ENCODE measurements at places on chromosomes 4 and X.
A peak's percentile ranks its signal among the peaks of the same experiment; 100 is the strongest.

- peak; percentile 50 for DNase-seq
Measured at GRCh38 chr4:5708449-5709206, at the start of gene EVC2. Gene EVC2, minus strand, starts transcription at chr4:5708559. Its CDS starts 46 bp downstream, at chr4:5708513.

DNA sequence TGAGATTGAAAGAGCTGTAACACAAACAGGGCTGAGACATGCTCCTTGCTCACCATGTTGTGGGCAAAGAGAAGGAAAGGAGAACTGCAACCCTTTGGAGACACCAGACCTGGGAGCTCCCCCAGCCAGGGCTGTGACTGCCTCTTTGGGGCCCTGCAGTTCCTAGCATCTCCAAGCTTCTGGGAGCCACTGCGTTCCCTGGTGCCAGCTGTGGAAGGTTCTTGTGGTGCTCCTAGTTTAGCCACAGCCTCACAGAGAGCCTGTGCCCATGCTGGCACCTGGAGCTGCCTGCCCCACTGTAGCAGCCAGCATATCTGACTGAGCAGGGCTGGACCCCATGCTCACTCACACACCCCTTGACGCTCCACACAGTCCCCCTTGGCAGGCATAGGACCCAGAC, 141.7 kb downstream of the PDHA2 start:
- DNase-seq: no peak

DNA sequence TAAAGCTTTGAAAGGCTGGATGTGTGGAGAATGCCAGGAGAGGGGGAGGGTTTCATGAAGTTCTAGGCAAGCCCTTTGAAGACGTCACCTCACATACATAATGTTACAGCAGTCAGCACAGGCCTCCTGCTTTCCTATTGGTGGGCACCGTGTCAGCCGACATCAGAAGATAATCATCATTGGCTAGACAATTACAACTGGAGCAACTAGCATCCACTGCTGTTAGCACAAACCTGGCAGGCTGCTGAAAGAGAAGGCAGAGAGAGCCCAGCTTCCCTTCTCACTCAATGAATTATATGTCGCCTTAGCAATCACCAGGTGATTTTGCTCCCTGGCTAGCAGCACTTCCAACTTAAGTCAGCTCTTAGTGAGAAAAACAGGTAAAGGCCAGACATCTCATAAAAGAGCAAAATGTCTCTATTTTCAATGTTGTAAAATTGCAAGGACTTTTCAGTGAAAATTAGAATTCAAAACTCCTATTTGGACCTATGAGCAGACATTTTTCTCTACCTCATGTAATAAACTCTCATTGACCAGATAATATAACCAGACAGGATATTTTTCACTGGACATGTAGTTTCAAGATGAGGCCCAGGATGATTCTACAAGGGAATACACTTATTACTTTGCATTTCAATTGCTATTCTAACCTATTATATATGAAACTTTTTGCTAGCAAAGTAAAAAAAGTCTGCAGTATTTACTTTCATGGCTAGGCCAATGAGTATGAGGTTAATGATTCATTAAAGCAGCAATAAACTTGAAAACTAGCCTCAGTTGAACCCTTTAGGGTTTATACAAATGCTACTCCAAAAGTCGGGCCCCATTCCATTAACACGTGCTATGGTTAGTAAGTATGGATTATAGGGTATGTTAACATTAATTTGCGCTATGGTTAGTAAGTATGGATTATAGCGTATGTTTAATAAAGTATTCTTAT, 4.3 kb downstream of the ELOVL6 start:
- peak; percentile 88 for DNase-seq

GRCh38 chrX:42754115-42754514, 23.8 kb downstream of the PPP1R2C start:
- no peak for DNase-seq

GRCh38 chrX:112941209-112941837, 100.7 kb upstream of the AMOT start:
- DNase-seq: no peak

GRCh38 chr4:39237179-39237578, 54.9 kb downstream of the WDR19 start:
- DNase-seq: no peak

DNA sequence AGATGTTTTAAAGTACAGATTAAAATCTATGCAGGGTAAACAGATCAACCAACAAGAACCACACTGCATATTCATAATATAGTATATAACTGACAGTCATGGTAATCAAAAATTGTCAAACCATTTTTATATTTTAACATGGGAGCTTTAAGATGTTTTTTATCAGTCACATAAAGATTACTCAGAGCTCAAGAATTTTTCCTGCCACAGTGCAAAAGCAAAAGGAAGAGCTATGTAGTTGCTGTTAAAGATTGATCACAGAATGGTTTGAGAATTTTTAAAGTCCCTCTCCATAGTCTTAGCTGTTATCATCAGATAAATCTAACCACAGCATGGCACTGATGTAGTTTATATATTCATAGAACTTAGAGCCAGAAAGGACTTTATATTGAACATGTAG, 8.5 kb downstream of the RAB9B start:
- DNase-seq: no peak

- peak; percentile 48 for DNase-seq
Measured at GRCh38 chrX:48958635-48959094, 1.3 kb upstream of the OTUD5 start.

GRCh38 chrX:100356351-100356896, 53.6 kb downstream of the PCDH19 start:
- DNase-seq: no peak

All from activated CD4-positive, alpha-beta T cell treated with anti-CD3 and anti-CD28 coated beads for 36 hours (primary cell).